ENCODE measurements at places on chromosomes 6 and 20.

DNA sequence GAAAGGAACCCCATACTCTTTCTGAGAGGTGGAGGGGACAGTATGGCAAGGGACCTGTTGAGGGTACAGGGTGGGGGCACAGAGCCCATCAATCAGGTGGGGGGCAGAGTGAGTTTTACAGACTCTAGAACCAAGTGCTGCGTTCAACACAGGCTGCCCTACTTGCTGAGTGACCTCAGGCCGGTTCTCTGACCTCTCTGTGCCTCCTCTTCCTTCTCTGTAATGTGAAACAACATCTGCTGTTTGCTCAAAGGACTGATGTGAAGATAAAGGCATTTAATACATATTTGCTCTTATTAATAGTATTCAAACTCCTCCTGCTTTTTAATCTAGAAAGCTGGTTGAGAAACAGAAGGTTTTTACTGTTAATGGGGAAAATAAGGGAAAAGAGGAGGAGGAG lies 25.9 kb upstream of the APMAP start:
- no peak for DNase-seq

DNA sequence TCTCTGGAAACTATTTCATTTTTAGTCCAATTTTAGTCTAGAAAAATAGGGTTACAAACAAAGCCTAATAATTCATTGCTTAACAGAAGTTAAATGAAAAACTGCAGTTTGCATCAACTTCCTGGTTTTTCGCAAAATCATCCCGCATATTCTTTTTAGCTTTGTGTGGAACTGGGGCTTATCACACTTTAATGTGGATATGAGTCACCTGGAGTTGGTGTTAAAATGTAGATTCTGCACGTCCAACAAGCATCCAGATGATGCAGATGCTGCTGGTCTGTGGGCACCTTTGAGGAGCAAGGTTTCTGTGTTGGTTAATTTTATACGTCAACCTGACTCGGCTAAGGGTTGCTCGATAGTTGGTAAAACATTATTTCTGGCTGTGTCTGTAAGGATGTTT lies 126.1 kb downstream of the PLCB4 start:
- DNase-seq, result no peak

GRCh38 chr20:51404297-51405060 lies 138.0 kb downstream of the NFATC2 start:
- peak; percentile 90 for DNase-seq

DNA sequence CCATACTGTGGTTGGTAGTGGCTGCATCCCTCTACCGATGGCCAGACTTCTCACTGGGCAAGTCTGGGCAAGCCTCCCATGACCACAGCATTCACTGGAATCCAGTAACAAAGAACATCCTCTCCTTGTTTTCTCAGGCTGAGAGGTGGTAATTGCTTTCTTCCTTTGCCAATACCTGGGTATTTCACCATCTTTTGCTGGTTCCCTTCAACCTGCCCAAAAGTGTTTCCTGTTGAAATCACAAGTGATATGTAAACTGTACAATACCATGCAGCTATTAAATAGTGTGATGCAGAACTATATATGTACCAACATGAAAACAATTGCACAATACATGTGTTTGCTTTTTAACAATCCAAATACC lies at the start of gene PTCHD4:
Gene PTCHD4, minus strand, starts transcription at position 55 of the 364 bp plus-strand sequence. CDS start 42,240 bp downstream, outside the sequence.
- no peak for DNase-seq

DNA sequence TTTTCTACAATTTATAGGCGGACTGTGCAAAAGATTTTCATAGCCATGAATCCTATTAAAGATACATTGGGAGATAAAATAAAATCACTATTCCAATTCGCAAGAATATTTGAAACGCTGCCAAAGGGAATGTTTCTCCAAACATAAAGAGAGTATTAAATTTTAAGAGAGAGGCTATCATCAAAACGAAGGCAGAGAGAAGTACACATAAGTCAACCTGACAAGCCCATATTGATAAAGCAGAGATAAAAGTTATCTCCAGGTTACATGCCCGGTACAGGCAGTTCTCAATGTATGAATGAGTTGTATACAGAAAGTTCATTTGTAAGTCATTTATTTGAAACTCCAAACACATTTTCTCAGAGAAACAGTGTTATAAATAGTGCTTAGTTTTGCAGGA lies 193.1 kb downstream of the ATXN1 start:
- no peak for DNase-seq

DNA sequence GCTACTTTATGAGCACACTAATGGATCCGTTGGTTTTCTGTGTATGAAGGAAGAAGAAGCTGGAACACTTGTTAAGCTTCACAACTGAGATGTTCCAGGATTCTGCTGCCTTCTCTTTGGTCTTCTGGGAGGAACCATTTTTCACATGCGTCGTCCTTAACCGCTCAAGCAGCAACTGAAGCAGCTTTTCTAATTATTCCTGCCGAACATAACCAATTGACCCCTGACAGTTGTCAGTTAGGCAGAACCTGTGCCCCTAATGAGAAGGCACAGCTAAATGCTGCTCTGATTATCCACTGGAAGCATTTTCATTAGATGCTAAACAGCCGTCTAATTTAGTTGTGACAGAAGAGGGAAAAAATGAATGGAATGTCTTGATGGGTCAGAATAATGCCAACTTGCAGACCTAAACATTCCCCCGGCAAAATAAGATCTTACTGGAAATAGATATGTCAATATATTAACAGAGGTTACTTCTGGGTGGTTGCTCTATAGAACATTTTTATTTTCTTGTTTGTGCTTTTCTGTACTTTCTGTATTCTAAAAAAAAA lies 85.0 kb upstream of the SMLR1 start:
- DNase-seq, result no peak

DNA sequence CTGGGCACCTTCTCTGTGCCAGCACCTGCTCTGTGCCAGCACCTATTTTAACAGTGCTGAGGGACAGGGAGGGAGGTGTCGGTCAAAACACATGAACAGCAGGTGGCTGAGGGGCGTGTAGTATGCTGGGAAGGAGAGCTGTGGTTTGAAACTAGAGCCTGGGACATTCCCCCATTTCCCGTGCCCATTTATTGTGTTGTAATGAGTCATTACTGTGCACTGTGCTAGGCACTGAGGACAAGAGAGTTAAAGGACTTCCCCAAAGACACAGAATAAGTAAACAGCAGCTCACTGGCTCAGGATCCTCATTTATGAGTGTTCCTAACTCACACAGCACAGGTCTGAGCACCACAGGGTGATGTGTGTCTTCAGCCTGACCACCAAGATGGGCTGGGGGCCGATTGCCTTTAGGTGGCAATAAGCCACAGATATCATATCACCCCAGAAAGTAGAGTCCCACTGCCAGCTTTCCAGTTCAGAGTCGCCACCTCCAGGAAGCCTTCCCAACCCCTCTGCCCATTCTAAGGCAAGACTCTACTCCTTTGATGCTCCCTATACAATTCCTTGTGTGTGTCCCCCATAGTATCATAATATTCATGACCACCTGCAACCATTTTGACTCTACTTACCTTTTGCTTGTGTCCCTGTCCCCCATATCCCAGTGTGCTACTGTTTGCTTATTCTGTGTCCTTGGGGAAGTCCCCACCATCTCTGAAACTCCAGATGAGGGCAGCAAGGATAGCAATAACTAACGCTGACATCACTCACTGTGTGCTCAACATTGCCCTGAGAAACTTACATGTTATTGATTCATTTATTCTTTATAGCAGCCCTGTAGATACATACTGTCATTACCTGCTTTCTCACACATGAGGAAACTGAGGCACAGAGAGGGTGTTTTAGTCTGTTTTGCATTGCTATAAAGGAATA lies 87.3 kb downstream of the TOX2 start:
- DNase-seq, result no peak

DNA sequence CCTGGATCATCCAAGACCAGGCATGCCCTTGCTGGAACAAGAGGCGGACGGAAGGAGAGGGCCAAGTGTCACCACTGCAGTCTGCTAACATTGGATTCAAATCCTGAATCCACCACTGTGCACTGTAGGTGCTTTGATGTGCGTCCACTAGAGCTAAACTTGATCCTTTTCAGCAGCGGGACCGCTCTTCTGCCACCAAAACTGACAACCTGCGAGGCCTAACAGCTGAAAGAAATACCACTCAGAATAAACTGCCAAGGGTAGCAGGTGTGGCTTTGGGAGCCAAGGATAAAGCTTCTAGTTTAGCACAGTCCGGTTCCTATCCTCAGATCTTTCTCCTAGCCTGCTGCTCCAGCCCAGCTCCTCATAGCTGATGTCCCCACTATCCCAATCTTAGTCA lies 108.0 kb downstream of the ATXN1 start:
- no peak for DNase-seq

- DNase-seq, result no peak
These were observed 36.0 kb downstream of the KIAA1755 start for GRCh38 chr20:38224531-38224930.

DNA sequence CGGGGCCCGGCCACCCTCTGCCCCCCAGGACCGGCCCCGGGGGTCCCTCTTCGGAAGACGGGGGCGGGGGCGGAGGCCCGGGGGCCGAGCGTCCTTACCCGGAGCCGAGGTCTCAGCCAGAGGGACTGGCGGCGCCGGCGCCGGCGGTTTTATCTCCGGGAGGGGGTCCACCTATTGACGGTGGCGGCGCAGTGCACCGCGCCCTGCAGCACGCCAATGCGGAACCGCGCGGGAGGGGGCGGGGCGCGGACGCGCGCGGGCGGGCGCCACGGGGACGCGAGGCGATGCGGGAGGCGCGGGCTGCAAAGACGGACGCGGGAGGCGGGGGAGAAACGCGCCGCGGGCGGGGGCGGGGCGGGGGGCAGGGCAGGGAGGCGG lies at the start of gene EEF1A2:
Gene EEF1A2, minus strand, starts transcription at position 124 of the 378 bp plus-strand sequence. CDS start 1,320 bp downstream, outside the sequence.
- peak; percentile 43 for DNase-seq

DNA sequence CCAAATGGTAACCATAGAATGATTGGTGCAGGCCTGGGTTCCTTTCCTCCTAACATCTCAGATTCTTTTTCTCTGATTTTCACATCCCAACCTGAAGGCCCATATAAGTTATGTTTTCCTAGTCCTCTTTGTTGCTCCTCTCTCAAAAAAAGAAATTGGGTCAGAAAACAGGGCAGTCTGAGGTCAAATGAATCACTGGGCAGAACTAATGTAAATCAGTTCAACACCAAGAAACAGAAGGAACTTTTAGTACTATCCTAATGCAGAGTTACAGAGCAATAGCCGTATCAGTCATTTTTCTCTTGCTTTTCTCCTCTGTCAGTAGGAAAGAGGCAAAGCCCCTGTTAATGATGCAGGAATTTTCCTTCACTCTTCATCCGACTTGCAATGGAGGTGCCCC lies 11.0 kb upstream of the TPD52L1 start:
- DNase-seq, result no peak

- no peak for DNase-seq
These were observed 221.8 kb downstream of the KIF16B start for GRCh38 chr20:16351415-16351814.

DNA sequence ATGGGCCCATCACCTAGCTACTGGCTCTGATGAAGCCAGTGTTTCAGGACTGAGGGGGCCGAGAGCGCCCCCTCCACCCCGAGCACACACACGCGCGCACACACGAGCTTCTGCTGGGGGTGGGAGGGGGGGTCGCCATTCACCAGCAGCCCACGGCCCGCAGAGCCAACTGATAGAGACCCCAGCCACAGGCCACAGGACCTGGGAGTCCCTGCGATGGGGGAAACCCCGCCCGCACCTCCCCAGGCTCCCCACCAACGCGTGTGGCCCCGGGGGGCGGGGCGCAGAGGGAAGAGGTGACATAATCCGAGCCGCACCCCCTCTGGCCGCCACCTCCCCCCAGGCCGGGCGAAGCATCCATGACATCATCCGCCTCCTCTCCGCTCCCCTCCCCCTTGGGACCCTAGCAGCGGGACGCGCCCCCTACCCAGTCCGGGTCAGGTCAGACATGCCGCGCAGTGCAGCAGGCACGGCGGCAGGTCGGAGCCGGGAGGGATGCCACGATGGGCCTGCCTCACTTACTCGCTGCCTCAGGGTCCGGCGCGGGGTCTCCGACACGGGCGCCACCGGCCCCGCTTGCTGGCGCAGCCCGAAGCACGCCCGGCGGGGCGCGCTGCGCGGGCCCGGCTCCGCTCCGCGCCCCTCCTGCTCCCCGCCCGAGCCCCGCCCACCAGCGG lies at the start of gene LZTS3:
Gene LZTS3, minus strand, starts transcription at position 617 of the 677 bp plus-strand sequence. CDS start 6,386 bp downstream, outside the sequence.
- DNase-seq, result peak; percentile 76

DNA sequence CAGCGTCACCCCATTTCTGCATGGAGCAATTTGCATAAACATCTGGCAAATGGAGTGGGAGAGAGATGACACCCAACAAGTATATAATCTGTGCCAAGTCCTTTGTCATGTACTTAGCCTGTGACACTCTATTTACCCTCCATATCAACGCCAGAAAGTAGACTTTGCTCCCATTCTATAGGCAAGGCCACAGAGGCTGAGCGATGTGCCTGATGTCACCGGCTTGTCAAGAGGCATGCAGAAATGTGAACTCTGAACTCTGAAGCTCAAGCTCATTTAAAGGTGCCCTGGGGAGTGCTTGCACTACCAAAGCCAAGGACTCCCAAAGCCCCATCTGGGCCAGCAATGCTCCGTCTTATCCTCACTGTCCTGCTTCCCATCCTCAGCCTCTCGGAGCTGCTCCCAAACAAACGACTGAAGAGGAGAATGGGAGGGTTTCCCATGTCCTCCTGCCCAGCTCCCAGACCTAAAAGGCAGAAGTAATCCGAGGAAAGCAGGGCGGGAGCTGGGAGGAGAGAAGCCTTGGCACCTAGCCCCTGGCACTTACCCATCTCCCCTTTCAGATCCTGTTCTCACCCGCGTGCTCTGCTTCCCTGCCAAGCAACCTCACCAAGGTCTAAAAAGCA lies 9.2 kb downstream of the CPNE5 start:
- DNase-seq, result no peak

- no peak for DNase-seq
These were observed 493.4 kb downstream of the LMBRD1 start for GRCh38 chr6:69303382-69303781.

DNA sequence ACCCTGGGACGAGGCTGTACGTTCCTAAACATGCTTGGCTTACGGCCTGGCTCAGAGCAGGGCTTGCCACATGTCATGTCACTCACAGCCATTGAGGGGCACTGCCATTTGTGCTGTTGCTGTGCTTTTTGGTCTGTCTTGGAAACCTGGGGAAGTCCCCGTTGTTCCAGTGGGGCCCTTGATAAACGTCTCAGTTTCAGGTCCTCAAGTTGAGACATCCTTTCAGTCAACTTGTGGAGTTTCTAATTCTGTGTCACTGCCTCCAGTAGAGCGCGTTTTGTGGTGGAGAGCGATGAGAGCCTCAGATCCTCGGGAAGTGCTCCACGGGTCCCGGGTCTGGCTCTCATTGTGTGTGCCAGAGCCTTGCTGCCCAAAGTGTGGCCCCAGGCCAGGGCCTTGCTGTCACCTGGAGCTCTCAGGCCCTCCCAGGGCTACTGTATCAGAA lies 43.0 kb upstream of the CCR6 start:
- peak; percentile 60 for DNase-seq

- no peak for DNase-seq
These were observed 33.6 kb upstream of the BCAS1 start for GRCh38 chr20:54103762-54104600.

DNA sequence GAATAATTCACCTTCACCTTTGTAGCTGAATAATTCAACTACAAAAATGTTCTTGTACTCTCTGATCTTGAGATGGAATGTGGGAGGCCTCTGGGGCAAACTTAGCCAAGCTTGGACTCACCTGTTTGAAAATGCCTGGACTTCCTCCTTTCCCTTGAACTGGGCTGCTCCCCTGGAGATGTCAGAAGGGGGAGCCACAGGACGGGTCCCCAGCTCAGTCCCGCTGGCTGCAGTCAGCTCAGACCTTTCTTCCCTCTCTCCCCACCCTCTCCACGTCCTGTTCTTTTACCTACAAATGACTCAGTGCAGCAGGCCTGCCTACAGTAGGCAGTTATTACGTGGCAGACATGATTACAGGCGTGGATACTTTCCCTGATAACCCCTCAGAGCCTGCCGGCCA lies 131.5 kb upstream of the RALGAPA2 start:
- no peak for DNase-seq

GRCh38 chr20:15026759-15027158 lies 689.3 kb upstream of the FLRT3 start:
- no peak for DNase-seq

All from CD4-positive, alpha-beta T cell treated with Interleukin-6 at 100 ng/mL for 8 hours (primary cell).